ENCODE measurements at places on chromosomes 7 and 10.

- no peak for DNase-seq
Measured at GRCh38 chr10:33800545-33800944, 466.1 kb upstream of the NRP1 start.

- no peak for DNase-seq
Measured at GRCh38 chr7:128388145-128388485, 21.7 kb downstream of the IMPDH1 start.

DNA sequence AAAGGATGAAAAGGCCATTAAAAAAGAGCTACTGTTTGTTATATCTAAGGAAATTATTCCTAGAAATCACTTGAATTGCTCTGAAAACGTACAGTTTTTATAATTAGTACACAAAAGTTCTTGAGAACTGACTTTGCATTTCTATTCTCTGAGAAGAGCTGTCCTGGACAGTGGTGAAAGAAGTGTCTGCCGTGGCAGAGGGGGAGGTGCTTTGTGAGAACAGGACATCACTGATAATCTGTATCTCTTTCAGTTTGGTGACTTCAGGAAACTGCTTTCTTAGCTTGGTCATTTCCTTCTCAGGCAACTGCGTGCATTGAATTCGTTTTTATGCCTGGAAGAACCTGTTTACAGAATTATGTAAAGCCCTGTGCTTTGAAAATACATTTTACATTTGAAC, 52.1 kb downstream of the POLL start:
- DNase-seq: no peak

DNA sequence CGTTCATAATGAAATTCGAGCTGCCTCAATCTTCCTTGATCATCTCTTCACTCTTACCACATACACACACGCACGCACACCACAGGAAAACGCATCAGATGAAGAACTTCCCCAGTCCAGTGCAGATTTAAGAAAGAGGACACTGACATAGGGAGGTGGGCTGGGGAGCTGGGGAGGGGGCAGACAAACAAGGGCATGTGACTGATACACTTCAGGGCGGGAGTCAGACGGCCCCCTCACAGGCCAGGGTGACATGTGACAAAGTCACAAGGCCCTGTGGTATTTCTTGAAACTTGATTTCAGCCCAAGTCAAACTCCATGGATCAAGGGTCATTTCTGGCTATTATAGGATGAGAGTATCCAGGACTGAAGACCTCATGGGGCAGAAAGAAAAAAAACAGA, 82.6 kb downstream of the KCNMA1 start:
- no peak for DNase-seq

DNA sequence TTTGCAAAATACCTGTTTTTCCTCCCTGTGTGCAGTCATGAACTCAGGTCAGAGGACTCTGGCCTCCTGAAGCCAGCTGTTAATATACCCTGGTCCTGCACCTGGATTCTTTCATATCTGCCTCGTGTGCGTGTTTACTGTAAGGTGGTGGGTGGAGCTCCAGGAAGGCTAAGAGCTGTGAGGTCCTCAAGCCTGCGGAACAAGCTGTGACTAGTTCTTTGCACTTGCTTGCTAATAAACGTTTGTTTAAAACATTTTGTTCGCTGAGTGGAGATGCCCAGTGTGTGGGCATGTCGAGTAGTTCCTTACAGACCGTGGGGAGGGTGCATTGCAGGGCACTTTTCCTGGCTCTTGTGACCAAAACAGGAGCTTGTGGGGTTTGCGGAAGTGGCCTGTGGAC, 139.0 kb downstream of the DOCK1 start:
- no peak for DNase-seq

DNA sequence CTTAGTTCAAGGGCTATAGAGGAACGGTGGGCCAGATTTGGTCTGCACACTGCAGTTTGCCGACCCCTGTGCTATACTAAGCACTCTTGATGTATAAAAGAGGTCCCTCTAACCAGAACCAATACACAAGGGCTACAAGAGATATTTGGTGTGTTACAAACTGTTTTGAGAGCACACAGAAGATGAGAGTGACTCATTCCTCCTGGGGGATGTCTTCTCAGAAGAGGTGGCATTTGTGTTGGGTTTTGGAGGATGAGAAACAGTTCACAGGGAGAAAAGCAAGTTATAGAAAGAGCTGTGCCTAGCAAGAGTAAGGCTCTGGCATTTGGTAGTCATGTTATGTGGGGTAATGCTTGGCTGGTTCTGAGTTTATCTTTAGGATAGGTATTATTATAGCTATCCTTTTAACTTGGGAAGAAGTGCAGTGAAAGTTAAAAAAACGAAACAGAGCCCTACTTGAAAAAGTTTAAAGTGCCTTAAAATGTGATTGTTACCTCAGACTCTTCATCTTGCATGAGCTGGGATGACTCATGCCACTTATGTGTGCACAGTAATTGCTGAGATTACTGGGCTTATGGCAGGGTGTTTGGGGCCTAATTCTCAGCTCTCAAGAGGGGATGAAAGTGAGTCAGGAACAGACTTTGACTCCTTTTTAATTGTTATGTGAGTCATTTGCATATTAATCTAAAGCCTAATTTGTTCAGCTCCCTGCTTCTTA, 160.4 kb downstream of the KIF20B start:
- DNase-seq: no peak

GRCh38 chr7:106419455-106420182, 134.8 kb upstream of the NAMPT start:
- no peak for DNase-seq

- no peak for DNase-seq
Measured at GRCh38 chr10:8283986-8284385, 229.5 kb downstream of the GATA3 start.

DNA sequence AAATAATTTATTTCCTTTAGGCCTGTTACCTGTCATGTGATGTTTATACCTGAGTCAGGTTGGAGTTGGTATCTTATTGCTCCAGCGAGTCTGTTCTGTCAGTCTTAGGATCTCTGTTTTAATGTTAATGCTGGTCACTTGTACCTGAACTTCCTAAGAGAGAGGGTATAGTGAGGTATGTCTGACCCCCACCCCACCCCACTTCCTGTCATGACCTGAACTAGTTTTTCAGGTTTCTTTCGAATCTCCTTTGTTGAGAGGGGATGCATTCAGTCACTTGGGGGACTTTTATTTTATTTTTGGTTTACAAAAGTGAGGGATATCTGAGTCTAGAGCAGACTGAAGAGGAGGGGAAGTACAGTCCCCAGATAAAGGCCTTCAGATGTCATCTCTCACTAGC, 769.0 kb upstream of the COBL start:
- no peak for DNase-seq

DNA sequence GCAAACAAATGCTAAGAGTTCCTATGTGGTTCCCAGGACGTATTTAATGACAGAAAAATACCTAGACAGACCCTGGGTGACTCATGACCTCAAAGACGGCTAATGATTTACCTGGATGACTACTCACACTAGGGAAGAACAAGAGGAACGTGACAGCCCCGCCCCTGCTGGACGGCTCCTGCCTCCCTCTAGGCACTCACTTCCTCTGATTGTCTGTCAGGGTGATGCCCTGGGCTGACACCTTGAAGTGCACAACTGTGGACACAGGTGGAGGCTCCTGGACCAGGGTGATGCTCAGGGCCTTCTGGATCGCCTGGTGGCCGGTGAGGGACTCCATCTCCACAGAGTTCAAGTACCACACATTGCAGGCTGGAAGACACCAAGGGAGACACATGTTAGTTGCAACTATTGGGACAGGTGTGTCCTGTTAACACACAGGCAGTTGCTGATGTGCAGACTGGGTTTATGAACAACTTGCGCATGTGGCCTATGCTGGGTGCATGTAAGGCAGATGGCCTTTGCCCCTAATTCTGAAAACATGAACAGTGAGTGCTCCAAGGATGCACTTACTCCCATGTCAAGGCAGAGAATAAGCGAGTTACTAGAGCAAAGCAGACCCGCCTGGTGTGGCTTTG, 298.3 kb downstream of the TNS3 start:
- no peak for DNase-seq

DNA sequence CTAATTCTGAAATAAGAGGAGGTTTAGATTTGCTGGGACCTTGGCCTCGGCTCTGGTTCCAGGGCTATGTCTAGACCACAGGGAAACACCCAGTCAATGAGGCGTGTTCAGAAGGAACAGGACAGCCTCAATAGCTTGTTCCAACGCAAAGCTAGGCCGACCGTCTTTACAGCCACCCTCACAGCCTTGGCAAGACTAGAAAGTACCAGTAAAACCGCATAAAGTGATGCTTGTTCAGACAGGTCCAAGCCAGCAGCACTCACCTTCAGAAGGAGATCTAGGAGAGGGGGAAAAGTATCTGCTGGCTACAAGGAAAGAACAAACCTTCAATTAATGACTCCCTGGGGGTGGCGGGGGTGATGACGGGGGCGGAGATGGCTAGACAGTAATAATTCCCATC, 50.1 kb upstream of the LMTK2 start:
- no peak for DNase-seq

DNA sequence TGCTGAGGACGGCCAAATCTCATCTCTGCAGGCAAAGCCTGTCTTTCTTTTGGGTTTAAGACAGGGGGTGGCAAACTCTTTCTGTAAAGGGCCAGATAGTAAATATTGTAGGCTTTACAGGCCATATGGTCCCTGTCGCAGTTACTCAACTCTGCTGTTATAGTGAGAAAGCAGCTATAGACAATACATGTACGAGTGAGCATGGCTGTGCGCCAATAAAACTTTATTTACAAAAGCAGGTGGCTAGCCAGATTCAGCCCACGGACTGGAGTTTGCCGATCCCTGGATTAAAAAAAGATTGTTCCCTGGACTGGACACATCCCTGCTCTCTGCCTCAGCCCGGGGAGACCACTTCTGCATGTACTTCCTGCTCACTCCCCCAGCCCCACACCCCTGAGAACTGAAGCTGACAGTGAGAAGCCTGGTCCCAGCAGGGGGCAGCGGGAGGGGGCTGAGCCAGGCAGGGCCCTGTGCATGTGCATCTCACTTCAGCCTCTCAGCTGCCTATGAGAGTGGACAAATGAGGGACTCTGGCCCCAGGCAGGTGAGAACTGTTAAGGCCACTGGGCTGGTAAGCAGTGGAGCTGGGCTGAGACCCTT, 392.4 kb downstream of the PLXNA4 start:
- no peak for DNase-seq

DNA sequence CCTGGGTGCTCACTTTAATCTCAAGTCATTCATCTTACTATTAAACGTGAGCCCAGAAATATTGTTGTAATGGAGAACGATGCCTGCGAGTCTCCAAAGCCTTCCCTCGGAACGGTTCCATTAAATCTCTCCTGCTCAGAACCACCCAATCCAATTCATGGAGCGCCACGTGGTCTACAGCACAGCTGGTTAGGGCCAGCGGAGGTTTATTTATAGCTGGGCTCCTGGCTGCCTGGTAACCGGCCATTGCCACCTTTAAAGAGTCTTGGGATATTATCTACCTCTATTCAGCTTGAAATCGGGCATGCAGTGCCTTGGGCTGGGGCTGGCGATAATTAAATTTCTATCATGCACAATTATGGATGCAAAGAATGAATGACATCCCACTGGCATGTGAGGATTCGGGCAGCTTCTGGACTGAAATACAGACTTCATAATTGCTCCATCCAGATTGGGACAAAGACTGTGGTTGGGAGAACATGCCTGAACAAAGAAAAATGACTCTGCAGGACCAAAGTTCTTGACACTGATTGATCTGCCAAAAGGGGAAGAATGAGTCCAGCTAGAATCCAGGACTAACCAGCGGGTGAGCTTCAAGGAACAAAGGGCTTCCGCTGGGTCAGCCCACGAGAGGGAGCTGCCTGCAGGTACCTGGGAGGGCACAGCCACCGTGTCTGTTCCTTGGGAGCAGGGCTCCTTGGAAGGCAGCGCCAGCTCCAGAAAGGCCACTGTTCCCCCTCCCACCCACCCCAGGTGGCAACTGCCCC, 7.3 kb downstream of the FAM20C start:
- DNase-seq: no peak

DNA sequence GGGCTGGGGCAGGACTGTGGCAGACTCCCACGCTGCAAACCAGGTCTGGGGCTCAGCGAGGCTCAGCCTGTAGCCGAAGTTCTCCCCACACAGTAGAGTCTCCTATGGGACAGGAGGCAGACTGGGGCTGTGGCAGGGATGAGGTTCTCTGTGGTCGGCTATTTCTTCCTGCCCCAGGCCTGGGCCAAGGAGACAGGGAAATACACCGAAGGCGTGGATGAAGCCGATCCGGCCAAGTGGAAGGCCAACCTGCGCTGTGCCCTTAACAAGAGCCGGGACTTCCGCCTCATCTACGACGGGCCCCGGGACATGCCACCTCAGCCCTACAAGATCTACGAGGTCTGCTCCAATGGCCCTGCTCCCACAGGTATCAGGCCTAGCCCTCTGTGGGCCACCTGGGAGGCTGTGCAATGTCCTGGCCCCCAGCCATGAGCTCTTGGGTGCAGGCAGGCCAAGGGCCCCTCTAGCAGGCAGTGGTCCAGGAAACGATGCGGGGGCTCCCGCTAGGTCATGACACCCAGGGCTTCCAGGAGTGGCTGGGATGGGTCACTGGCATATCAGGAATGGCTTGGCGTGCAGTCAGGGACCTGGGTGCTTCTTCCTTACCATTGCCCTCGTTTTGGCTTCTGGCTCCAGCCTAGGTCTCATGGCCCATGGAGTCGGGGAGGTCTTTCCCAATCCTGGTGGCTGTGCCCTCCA, 8.1 kb downstream of the IRF5 start:
- DNase-seq: no peak

- no peak for DNase-seq
Measured at GRCh38 chr7:88576720-88577119, 182.8 kb upstream of the ZNF804B start.

GRCh38 chr10:79937701-79938151, 11.2 kb downstream of the SFTPD start:
- DNase-seq: no peak

- no peak for DNase-seq
Measured at GRCh38 chr7:99404235-99404976, 4.0 kb downstream of the PDAP1 start.

GRCh38 chr10:75176046-75176445, 34.5 kb upstream of the VDAC2 start:
- no peak for DNase-seq

GRCh38 chr7:85341973-85342372, 155.1 kb upstream of the SEMA3D start:
- no peak for DNase-seq

GRCh38 chr10:85598646-85599045, 767.9 kb downstream of the GRID1 start:
- no peak for DNase-seq

GRCh38 chr10:75062506-75063299, 48.8 kb upstream of the SAMD8 start:
- DNase-seq: no peak

GRCh38 chr10:102267748-102268147, 22.4 kb downstream of the GBF1 start:
- no peak for DNase-seq

DNA sequence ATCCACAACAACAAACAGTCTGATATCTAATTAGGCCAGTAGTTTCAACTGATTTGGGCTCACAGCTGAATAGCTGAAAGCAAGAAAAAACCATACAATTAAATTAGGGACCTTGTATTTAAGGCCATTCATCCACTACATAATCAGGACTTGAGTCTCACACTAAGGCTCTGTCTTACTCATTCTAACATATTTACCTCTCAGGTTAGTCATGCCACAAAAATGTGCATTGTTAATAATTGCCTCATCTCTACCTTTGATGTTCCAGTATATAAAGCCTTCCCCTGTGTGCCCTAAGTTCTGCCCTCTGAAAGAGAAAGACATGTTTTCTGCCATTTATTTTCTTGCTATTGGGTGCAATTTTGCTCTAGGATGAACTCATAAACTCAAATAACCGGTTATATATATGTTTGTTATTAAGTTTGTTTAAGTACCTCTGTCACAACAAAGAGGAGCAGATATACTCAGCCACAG, 5.3 kb upstream of the C1GALT1 start:
- DNase-seq: no peak

GRCh38 chr10:51228714-51229100, 154.4 kb downstream of the PRKG1 start:
- DNase-seq: no peak

Data from NCI-H1417 (cell line).